ENCODE measurements at places on chromosomes 3 and 15.

GRCh38 chr3:21790466-21790865 is 39.5 kb upstream of the ZNF385D start:
- DNase-seq: no peak

DNA sequence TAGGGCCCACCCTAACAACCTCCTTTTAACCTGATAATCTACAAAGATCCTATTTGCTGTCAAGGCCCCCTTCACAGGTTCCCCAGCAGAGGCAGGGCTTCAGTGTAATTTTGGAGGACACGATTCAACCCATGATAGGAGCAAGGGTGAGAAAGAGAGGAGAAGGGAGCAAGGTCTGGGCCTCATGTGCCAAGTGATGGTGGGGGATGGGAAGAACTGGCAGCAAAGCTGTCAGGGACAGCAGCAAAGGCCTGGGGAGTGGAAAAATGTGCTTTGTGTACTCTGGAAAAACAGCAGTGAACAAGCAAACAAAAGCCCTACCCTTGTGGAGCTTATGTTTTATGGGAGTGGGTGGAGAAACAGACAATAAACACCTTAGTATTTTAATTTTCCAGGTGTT is 2.7 kb upstream of the GALNT15 start:
- no peak for DNase-seq

GRCh38 chr3:30688776-30689641 is 82.6 kb downstream of the TGFBR2 start:
- DNase-seq: no peak

DNA sequence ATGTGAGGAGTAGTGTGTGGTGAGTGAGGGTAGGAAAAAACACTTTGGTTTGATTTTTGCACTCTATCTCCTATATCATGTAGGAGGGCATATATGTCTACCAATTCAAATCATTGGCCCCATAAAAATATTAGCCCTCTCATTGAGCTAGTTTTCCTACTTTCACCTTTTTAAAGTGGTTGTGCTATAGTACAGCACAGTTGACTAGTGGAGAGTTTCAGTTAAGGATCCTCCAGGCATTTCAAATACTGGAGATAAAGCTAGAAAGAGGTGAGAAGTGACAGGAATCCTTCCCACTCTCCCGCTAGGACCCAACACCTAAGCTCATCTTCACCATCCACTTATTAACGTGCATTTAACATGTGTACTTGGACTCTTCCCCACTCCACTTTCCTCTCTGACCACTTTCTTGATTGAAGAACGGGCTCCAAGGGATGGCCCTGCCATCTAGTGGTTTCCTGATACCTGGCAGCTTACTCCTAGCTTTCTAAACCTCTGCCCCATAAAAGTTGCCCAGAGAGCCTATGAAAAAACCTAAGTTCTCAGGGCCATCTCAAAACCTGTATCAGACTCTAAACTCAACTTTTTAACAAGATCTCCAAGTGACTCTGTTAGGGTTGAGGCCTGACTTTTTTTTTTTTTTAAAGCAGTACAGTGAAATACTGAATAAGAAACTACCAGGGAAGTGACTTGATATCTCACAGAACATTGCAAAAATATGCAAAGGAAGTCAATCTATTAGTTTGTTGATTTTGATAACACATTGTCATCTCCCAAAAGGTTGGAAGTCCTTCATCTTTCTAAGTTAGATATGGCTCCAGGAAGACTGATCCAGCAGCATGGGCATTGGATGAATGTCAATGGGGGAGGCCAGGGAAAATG is 17.9 kb downstream of the IL12A start:
- no peak for DNase-seq

GRCh38 chr3:10568549-10568948 is 63.2 kb upstream of the ATP2B2 start:
- DNase-seq: no peak

DNA sequence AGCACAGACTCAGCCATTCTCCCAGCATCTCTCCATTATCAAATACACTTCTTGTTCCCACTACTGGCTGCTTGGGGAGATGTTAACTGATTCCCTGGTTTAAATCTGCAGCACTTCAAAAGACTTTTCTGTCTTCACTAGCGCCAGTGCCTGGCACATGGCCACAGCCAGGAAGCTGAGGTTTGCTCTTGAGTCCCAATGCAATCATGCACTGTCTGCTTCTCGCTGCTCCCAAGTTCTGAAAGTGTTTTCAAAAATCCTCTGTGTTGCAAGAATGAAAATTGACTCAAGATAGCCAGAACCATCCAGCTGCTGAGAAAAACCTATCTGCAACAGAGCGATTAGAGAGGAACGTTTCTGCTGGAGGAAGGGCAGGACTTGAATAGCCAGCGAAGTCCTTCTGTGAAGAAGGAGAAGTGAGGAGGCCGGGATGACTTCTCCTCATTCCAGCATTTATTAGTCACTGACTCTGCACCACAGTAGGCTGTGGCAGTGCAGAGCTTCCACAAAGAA is 358.4 kb upstream of the NR2F2 start:
- DNase-seq: no peak

GRCh38 chr3:172057059-172057458 is 17.7 kb downstream of the FNDC3B start:
- DNase-seq: no peak

DNA sequence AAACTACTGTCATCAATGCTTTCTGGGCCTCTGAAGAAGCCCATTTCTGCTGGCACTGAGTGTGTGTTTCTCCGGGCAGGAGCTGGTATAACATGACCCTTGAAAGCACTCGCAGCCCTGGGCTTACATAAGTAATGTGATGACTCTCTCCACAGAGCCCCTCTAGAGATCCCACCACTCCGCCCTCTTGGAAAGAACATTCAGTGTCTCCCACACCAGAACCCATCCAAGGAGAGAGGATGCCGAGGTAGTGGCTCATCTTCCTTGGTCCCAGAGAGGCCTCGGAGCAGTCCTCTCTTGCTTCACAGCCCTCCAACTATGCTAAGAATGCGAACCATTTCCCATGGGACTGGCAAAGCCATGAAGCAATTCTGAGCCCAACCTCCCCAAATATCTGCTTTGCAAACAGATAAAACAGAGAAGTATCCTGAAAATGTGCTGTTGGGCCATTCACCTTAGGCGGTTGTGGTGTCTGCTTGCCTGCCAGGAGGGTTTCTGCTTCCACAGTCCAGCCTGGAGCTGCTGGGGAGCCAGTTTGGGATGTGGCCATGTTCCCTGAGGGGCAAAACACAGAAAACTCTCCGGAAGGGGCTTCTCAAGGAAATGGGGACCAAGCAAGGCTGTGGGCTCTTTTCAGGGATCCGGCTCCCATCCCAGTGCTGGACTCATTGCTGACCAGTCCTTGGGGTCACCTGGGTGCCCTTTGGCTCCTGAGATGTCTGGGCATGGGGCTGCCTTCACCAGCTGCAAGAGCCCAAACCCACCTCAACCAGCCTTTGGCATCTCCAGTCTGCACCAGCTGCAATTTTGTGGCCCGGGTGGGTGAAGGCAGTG is 47.3 kb downstream of the AMOTL2 start:
- DNase-seq: no peak

GRCh38 chr15:52295421-52296001 is at the start of gene MYO5C:
MYO5C (minus strand) TSS chr15:52295804; CDS start chr15:52295636, 168 bp downstream.
- peak; percentile 47 for DNase-seq

DNA sequence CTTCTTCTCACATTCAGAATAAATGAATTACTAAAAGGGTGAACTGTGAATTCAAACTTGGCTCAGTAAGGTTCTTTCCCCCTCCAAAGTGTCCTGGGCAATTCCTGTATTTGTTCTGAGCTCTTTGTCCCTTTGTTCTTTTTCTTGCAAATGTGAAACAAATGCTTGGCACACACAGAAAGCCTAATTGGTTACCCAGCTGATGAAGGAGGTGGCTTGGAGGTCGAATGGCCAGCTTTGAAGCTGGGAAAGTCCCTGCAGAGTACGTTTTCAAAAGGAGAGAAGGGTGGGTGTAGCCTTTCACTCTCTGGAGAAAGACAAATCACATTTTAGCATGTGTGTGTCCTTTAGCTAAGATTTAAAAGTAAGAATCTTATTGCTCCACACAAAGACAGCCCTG is 154.4 kb downstream of the PEX5L start:
- DNase-seq: no peak
